Natural killer cell treated with Interleukin-12 subunit alpha and Interleukin-12 subunit beta and Interleukin-15 and Interleukin-18, amount 100 ng/mL, for 72 hours (primary cell): ENCODE measurements at places on chromosomes 6 and 20. TPM values are rescaled to one million over a fixed set of nuclear protein-coding genes. Genes with fewer than 3 reads are reported as not detected.

The WFDC12 gene
- total RNA-seq, result not detected

GRCh38 chr20:6769903-6770785 is 2.7 kb downstream of the BMP2 start:
- no peak for DNase-seq

The OR2B6 gene
- not detected for total RNA-seq

The GTF2H4 gene
- 49.5 TPM for total RNA-seq

The TRIM40 gene
- total RNA-seq, result not detected

DNA sequence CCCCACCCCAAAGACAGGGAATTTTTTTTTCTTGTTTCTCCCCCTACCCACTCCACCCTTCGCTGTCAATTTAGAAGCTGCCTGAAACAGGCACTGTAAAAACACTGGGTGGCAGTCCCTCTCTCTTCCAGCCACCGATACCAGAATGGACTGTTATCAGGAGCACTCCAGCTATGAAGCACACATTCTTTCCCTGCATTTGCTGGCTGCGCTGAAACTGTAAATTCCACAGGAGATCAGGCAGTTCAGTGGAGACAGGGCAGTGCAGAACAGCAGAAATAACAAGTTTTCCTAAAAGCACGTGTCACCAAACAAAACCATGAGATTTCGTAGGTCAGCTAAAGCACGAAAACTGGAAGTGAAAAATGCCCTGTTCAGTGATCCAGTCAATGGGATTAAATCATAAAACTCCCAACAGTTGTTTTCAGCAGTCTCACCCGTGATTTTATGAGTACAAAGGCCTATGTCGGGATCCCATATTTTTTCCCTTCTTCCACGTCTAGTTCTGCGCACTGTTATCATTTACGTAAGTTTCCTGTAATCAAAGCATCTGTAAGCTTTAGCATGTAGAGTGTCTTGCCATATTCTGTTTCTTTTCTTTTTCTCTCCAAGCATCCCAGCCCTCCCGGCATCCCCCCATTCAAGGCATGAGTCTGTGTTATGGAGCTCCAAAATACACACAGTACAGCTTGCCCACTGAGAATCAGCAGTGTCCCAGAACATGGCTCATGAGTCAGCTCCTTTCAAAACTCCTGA is 359.9 kb upstream of the EPHA7 start:
- DNase-seq, result no peak

The TCF15 gene
- total RNA-seq, result not detected

The PRSS35 gene
- not detected for total RNA-seq

The LY6G6F gene
- total RNA-seq, result not detected

- no peak for DNase-seq
Measured at GRCh38 chr20:53579266-53579580, 14.4 kb downstream of the ZNF217 start.

DNA sequence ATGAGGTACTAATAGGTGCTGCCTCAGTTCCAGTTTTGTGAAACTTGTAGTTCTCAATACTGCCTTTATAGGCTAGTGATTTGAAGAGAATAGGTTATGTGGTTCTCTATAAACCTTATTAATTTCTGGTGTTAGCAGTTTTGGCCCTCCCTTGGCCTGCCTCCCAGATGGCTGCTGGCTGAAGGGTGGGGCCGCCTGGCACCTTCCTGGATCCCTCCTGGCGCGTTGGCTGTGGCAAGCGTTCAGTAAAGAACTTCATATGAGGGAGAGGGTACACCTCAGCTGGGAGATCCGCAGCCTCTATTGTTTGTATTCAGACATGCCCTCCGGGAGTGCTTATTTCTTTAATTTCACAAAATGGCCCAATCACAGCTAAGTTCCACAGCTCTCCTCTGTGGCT is 51.9 kb downstream of the FAM120B start:
- no peak for DNase-seq
